Uterine smooth muscle cell (primary cell): ENCODE measurements at places on chromosomes 6 and 20. TPM values are rescaled to one million over a fixed set of nuclear protein-coding genes. Genes with fewer than 3 reads are reported as not detected.

Gene C6orf58
- not detected in 2 replicates for total RNA-seq

Gene MRAP2
- total RNA-seq: 2.2 and 4.9 TPM in 2 replicates

Gene LSM14B
- total RNA-seq: 54.5 and 56.3 TPM in 2 replicates

Gene PDE10A
- 2.3 and 3.5 TPM in 2 replicates for total RNA-seq

Gene AMD1
- total RNA-seq: 81.2 and 108 TPM in 2 replicates

Gene LINC00237
- not detected in 2 replicates for total RNA-seq

Gene C20orf202
- 0.12 TPM in 1 of 2 replicates, not detected in the other for total RNA-seq

Gene ADGB
- not detected in 2 replicates for total RNA-seq

Gene WFDC5
- not detected in 2 replicates for total RNA-seq

Gene C6orf163
- 1.00 and 2.1 TPM in 2 replicates for total RNA-seq

Gene MACROD2
- 0.66 and 3.6 TPM in 2 replicates for total RNA-seq

Gene AURKA
- total RNA-seq: 27.5 and 109 TPM in 2 replicates

Gene PTK7
- total RNA-seq: 58.0 and 166 TPM in 2 replicates

Gene FBXL4
- total RNA-seq: 15.7 and 17.9 TPM in 2 replicates

Gene TGM2
- 221 and 411 TPM in 2 replicates for total RNA-seq

Gene SMOC2
- total RNA-seq: not detected in 2 replicates

Gene LY6G5C
- 0.33 and 0.37 TPM in 2 replicates for total RNA-seq

Gene SNX9
- 71.4 and 100 TPM in 2 replicates for total RNA-seq

Gene C4A
- 2.3 and 13.4 TPM in 2 replicates for total RNA-seq

Gene ZSWIM1
- 3.3 and 4.0 TPM in 2 replicates for total RNA-seq

Gene IRF4
- under 0.01 TPM in 2 replicates for total RNA-seq

Gene TINAG
- not detected in 2 replicates for total RNA-seq

Gene ADGRF1
- total RNA-seq: not detected in 2 replicates

Gene TBXT
- total RNA-seq: not detected in 2 replicates

Gene PROKR2
- total RNA-seq: not detected in 2 replicates

Gene JPH2
- total RNA-seq: 3.0 and 6.1 TPM in 2 replicates

Gene SLC44A4
- total RNA-seq: 0.25 TPM in 1 of 2 replicates, not detected in the other
